ENCODE measurements at places on chromosomes 5 and 9. TPM values are rescaled to one million over a fixed set of nuclear protein-coding genes. Genes with fewer than 3 reads are reported as not detected.

DNA sequence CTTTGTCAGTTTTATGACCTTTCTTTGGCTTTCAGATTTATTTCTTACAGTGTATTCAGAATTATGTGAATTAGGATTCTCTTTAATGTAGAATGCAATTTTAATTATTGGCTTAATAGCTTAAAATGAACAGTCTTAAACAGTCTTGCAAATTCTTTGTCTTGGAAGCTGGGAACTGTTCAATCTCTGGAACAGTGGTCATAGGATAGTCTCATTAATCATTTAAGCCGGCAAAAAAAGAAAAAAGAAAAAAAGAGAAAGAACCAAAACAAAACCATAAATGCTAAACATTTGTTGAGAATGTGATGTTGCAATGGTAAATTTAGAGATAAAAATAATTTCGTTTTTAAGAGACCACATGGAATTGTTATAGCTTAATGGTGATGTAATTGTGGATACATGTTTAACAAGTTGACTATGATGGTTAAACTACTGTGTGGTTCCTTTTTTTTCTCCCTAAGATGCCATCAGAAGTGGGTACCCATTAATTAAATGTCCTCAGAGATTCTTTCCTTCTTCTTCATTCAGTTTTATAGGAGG is 61.6 kb downstream of the NNT start:
- DNase-seq = no peak

Gene CDX1
- not detected for total RNA-seq

Gene MYMK
- not detected for total RNA-seq

Gene PLPPR1
- total RNA-seq = 222 TPM

Gene PCDHGB6
- total RNA-seq = 12.8 TPM

GRCh38 chr9:134247918-134248631 is 78.2 kb upstream of the RXRA start:
- DNase-seq = no peak

Gene QRFP
- total RNA-seq = not detected
